ENCODE measurements at places on chromosomes 12 and 14.

GRCh38 chr12:114863911-114864310 is 179.9 kb upstream of the TBX3 start:
- DNase-seq, result no peak

- DNase-seq, result no peak
These were observed 295.9 kb downstream of the ZFP36L1 start for GRCh38 chr14:68497011-68497410.

- no peak for DNase-seq
These were observed 226.1 kb downstream of the KSR2 start for GRCh38 chr12:117742721-117743120.

- no peak for DNase-seq
These were observed 24.1 kb downstream of the TMEM229B start for GRCh38 chr14:67464377-67464776.

- DNase-seq, result no peak
These were observed 17.2 kb upstream of the MARK3 start for GRCh38 chr14:103367995-103368394.

- no peak for DNase-seq
These were observed 9.6 kb upstream of the SSPN start for GRCh38 chr12:26185532-26186320.

GRCh38 chr12:99766408-99766807 is 118.9 kb downstream of the GARIN6 start:
- no peak for DNase-seq

All from kidney (tissue), 22 donors.